ENCODE measurements at places on chromosomes 11 and 22.

- DNase-seq = no peak
These were observed 1.6 kb downstream of the BSX start for GRCh38 chr11:122979815-122980595.

DNA sequence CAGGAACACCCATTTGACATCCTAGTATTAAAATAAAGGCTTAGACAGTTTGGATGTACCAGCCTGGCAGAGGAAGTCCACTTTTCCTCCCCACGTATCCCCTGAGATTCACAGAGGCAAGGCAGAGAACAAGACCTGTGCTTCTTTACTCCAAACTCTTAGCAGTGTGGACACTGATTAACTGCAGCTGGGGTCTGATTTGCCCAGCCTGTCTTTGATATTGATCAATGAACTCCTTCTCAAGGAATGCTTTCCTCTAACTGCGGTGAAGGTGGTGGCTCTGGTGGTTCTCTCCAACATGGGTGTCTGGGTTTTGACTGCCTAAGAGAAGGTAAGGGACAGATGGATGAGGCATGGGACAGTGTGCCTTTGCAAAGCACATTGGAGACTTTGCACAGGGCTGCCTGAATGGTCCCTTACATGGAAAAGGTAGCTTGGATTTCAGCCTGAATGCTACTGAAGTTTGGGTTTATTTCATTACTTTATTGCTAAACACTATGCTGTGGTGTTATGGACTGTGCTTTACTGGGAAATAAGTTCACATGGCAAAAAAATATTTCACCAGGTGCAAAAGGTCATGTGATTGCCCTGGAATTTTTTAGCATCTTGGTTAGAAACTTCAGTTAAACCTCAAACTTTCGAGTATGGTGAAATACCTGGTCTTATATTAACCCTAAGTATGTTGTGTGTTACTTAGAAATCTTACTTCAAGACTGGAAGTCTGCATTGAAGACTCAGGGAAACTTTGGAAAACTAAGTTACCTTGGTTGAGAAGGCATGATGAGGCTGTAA, 1.8 kb downstream of the GAS2 start:
- no peak for DNase-seq

GRCh38 chr11:17734986-17735817, 621 bp downstream of the KCNC1 start:
- no peak for DNase-seq

GRCh38 chr11:1792461-1792860, 28.7 kb upstream of the CTSD start:
- no peak for DNase-seq

GRCh38 chr11:112878033-112878601, 83.1 kb upstream of the NCAM1 start:
- no peak for DNase-seq

GRCh38 chr11:116750070-116750718, 22.6 kb downstream of the BUD13 start:
- DNase-seq = no peak

GRCh38 chr22:30752771-30753170, 58.1 kb downstream of the OSBP2 start:
- DNase-seq = no peak
